NCI-H1930 (cell line): ENCODE measurements at places on chromosomes 4 and X.

DNA sequence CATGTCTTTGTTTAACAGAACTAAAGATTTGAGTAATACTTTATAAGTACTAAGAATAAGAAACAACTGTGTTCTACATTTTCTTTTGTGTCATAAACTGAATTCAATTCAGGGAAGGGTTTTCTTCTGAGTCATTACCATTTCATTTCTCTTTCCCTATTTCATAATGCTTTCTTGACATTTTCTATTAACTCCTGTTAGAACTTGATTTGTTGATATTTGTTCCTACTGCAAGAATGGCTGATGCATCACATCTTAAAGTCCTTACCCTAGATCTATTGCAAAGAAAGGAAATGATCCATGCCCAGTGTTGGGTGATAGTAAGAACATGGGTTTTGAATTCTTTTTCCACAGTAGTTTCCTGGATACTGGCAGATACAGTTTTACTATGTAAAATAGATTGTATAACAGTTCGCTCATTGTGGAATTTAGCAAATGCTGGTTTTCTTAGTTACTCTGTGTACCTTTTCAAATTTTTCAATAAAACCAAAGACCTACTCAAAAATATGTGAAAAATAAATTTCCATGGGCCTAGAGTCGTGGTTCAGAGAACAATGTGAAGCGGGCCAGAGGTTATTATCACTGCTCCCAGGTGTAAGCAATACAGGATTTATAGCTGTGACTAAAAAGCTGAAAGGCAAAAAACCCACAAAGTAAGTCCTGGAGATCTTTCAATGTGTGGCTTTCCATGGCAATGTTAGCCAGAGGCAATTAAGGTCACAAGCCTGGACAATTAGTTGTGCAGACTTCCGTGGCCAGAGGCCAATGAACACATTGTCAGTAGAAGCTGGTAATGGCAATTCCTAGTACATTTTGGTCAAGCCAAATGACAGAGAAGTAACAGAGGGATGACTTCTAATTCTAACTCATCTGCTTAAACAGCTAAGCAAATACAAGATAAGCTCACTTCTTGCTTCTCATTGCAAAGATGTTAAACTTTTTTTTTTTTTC is 127.3 kb upstream of the FAT4 start:
- no peak for DNase-seq

GRCh38 chr4:174592985-174593335 is 70.7 kb upstream of the HPGD start:
- no peak for DNase-seq

- peak; percentile 33 for DNase-seq
Measured at GRCh38 chr4:72326692-72327632, 242.1 kb downstream of the ADAMTS3 start.

- DNase-seq: no peak
Measured at GRCh38 chr4:177369372-177369771, 59.7 kb downstream of the NEIL3 start.

- DNase-seq: no peak
Measured at GRCh38 chrX:19968276-19968675, 22.6 kb downstream of the BCLAF3 start.

DNA sequence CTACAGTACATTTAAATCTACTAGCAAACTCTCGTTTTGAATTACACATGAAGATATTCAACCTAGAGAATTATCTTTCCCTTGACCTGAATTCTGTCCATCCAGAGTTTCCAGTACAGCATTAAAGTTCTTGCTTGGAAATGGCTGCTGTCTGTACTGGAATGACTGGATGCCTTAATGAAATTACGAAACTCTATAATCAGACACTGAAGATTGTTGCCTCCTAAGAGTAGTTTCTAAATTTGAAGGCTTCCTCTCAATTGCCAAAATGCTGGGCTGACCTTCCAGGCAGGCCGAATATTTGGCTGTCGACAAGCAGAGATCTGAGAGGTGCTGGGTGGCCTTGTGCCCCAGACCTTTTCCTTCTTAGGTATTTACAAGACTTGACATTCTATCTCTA is 215.1 kb upstream of the GPC4 start:
- DNase-seq: no peak

DNA sequence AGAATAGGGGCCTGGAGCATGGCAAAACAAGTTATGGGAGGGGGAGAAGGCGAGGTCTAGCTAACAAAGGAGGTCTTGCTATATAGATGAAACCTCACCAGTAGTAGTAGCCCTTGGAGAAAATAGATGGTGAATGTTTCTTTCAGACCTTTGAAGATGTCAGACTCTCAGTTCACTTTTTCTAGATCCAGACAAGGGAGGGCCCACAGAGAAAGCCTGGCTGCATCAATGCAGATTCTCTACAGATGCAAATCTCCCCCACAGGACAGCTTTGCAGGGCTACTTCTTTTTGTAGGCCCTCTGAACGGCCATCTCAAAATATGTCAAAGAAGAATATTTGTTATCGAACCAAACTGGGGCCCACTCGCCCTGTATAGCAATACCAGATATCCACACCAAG is 159.7 kb downstream of the ANK2 start:
- DNase-seq: no peak

DNA sequence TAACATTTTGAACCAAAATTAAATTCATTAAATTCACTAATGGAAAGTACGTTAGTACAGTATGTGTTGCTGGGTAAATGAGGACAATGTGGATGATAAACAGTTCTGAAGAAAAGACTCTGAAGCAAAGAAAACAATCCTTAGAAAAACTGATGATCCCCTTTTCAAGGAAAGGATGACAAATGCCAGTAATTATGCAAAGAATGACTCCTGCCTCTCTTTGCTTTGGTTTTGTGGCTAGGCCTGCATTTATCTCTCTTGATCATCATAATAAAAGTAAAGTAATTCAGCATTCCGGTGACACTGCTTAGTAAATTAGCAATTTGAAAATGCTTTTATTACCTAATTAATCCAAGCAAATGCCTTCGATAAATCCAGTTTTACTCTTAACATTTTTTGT is 652.2 kb upstream of the DIPK2B start:
- DNase-seq: no peak

DNA sequence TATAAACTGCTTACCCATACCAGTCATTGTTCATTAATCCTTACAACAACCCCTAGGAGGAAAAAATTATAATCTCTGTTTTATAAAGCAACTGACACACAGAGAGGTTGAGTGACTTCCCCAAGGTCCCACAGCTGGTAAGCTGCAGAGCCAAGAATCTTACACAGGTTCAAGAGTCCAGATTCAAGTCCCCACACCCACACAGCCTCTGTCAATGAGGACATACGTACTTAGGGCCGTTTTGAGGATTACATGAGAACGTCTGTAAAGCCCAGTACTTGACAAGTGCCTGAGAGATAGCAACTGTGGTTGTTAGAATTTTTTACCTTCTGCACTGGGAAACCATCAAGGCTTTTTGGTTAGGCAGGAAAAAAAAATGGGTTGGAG is 556 bp upstream of the SLC25A43 start:
- no peak for DNase-seq

GRCh38 chrX:13028871-13029636 is 15.4 kb downstream of the FAM9C start:
- no peak for DNase-seq
